Hematopoietic multipotent progenitor cell treated with erythropoietin and hydrocortisone succinate and interleukin-3 and kit ligand, for 8 days (in vitro differentiated cells): ENCODE measurements at places on chromosomes 3 and 15.

DNA sequence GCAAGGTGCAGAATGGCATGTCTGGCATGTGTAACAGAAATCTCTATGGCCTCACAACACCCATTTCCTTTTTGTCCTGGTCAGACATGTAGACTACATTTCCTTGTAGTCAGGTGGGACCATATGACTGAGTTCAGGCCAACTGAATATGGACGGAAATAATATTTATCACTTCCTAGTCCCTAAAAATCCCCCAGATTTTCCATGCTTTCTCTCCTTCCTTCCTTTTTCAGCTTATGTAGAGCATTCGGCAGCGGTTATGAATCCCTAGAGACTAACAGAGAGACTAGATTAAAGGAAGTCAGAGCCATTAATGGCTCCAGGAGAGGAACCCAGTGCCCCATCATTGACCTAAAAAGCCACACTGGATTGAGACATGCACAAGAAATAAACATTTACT, 35.8 kb downstream of the SLC9A9 start:
- DNase-seq: no peak

DNA sequence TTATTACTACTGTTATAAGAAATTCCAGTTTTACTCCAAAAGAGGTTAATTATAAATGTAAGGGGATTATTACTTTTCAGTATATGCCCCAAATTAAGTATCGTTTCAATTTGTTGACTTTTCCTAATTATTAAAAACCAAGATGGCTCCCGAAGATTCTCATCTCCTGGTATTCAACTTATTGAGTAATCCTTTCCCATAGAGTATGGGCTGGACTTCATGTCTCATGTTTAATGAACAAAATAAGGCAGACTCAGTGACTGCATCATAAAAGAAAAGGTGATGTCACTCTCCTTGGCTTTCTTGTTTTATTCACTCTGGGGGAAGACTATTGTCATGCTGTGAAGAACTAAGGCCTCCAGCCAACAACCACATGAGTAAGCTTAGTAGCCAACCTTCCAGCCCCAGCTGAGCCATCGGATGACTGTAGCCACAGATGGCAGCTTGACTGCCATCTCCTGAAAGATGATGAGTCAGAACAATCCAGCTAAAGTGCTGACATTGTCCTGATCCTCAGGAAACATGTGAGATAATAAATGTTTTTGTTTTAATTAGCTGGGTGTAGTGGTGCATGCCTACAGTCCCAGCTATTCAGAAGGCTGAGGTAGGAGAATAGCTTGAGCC, 17.3 kb downstream of the IGF2BP2 start:
- DNase-seq: peak; percentile 45

DNA sequence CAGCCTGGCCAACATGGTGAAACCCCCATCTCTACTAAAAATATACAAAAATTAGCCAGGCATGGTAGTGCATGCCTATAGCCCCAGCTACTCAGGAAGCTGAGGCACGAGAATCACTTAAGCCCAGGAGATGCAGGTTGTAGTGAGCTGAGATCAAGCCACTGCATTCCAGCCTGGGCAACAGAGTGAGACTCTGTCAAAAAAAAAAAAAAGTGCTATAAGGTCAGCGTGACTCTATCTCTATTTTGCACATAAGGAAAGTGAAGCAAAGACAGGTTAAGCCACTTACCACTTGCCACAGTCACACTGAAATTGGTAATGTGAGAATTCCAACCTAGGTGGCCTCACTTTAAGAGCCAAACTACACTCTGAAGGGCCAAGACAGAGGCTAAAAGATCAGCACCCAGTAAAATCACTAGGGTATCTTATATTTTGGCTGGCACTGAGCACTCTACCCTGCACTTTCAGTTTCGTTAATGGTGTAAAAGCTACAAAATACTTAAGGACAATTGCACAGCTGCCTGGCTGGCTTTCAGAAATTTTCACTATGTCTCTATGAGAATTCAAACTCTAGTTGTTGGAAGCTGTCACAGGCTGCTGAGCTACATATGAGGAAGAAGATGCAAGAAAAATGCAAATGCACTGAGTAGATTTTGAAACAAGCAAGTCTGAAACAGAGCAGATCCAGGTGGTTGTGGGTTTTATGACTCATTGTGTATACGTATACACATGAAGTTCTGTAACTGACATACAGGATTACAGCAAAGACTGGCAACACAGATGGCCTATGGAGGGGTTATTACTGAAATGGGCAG, 32.7 kb downstream of the TRANK1 start:
- DNase-seq: peak; percentile 70

GRCh38 chr3:140007911-140008869, 73.2 kb downstream of the CLSTN2 start:
- no peak for DNase-seq

DNA sequence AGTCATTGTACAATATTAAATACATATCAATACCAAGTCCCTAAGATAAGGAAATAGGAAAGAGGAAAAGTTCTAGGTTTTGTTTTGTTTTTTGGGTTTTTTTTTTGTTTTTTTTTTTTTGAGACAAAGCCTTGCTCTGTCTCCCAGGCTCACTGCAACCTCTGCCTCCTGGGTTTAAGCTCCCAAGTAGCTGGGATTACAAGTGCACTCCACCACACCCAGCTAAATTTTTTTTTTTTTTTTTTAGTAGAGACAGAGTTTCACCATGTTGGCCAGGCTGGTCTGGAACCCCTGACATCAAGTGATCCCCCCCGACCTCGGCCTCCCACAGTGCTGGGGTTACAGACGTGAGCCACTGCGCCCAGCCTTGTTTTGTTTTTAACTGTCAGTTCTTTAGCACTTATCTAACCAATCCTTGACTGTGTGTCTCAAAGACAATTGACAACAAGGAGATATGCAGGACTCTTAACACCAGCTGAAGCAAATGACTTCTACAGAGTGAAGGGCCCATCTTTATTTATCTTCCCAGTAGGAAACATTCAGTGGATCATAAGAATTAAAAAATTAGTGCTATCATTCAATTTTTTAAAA, 100.0 kb upstream of the RAP2B start:
- peak; percentile 78 for DNase-seq

DNA sequence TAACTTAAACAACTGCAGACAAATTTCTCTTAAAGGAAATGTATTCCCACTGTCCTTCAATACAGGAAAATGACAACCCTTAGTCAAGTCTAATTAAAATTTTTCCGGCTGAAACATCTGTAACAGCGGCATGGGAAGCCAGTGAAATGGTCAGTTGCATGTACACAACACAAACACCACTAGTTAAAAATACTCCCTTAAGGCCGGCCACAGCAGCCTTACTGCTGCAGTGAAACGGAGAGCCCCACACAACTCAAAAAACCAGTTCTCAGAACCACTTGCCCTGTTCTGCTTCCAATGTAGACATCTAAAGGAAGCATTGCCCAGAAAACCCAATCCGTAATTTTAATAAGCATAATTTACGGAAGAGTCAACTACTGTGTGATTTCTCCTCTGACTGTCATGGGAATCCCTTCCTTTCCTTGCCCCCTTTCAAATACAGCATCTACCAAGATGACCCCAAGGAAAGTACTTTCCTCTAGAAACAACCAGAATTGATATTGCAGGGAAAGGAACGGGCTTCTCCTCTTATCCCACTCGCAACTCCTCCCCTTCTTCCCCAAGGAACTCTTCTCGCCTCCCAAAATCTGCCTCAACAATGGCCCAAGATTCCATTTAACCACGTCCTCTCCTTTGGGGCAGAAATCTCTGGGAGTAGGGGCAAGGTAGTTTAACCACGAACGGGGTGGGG, 1.6 kb downstream of the FBN1 start:
- no peak for DNase-seq

GRCh38 chr3:182122779-182123178, 411.1 kb downstream of the SOX2 start:
- no peak for DNase-seq
